D721Med (cell line): ENCODE measurements at places on chromosomes 2 and 18.

GRCh38 chr18:62281684-62282083 lies 43.4 kb upstream of the TNFRSF11A start:
- no peak for DNase-seq

DNA sequence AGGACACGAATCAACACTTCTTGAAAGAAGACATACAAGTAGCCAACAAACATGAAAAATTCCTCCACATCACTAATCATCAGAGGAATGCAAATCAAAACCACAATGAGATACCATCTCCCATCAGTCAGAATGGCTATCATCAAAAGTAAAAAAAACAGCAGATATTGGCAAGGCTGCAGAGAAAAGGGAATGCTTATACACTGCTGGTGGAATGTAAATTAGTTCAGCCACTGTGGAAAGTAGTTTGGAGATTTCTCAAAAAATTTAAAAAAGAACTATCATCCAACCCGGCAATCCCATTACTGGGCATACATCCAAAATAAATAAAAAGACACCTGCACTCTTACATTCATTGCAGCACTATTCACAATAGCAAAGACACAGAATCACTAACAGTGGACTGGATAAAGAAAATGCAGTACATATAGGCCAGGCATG lies 78.7 kb downstream of the GRB14 start:
- no peak for DNase-seq

- DNase-seq, result no peak
These were observed 54.5 kb upstream of the ACMSD start for GRCh38 chr2:134783912-134784311.

DNA sequence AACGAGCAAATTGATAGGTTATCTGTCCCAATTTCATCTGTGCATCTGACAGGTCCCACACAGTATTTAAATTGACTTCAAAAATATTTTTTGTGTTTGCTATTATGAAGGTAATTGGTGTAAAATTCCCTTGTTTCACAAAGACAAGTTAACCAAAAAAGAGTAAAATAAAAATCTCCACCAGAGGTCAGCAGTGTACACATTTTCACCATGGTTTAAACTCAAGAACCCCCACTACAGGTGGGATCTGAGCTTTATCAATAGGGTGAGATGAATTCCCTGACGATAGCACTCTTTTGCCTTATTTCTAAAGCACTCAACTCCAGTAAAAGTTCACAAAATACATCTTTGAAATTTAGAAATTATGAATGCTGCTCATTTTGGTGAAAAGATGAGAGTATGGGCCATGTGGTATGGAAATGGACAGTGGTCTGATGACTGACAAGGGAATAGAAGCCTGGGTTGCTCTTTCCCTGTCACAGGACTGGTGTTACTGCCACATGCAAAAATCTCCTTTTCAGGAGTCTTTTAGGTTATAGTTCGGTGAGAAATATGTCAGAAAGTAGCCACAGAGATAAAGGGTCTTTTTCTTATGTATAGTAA lies 68.0 kb downstream of the SERPINB8 start:
- peak; percentile 47 for DNase-seq

- DNase-seq, result no peak
These were observed 38.6 kb downstream of the MLPH start for GRCh38 chr2:237525559-237526157.

DNA sequence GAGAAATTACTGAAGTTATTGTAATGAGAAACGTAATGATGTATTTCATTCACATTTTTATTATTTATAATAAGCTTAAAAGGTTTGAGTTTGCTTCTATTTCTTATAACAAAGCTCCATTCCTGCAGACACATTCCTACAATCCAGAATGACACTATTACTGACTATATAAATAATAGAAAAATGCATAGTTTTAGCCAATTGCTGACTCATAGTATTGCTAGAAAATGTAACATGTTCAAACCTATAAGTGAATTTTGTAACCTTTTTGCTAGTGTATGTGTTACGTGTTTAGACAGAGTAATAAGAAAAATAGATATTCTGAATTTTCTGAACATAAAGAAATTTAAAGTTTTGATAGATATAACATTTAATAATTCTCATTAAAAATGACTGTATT lies 9.3 kb upstream of the VWC2L start:
- DNase-seq, result no peak

GRCh38 chr2:145273840-145274239 lies 753.9 kb upstream of the ZEB2 start:
- DNase-seq, result no peak

DNA sequence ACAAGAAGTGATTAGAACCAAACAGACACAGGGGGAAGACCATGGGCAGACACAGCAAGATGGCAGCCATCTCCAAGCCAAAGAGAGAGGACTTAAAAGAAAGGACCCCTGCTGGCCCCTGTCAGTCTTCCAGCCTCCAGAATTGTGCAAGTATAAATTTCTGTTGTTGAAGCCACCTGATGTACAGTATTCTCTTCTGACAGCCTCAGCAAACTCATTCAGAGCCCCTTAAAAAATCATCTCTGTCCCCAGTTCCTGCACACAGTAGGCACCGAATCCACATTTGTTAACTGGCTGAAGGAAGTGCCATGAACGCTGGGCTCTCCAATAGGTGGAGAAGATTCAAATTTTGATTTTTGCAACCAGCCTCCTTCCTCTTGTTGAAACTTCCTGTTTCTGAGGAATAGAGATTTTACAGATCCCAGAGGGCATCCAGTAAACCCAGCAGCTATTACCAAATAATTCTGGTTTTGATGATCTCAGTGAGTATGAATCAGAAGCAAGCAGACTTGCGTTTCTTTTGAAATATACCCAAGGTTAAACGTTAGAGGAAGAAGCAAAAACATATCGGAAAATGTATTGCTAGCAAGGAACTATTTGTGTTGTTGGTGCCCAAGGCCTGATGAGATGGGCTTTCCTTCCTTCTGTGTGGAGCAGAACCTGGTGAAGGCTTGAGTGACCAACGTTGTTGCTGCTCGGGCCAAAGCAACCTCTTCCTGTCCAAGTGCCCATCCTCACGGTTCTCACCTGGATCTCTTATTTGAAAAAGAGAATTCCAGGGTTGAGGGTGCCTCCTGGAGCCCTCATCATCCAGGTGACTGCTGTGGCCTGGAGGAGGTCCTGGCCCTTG lies 47.7 kb upstream of the PLB1 start:
- no peak for DNase-seq

GRCh38 chr2:8486141-8486540 lies 195.7 kb upstream of the ID2 start:
- DNase-seq, result no peak

DNA sequence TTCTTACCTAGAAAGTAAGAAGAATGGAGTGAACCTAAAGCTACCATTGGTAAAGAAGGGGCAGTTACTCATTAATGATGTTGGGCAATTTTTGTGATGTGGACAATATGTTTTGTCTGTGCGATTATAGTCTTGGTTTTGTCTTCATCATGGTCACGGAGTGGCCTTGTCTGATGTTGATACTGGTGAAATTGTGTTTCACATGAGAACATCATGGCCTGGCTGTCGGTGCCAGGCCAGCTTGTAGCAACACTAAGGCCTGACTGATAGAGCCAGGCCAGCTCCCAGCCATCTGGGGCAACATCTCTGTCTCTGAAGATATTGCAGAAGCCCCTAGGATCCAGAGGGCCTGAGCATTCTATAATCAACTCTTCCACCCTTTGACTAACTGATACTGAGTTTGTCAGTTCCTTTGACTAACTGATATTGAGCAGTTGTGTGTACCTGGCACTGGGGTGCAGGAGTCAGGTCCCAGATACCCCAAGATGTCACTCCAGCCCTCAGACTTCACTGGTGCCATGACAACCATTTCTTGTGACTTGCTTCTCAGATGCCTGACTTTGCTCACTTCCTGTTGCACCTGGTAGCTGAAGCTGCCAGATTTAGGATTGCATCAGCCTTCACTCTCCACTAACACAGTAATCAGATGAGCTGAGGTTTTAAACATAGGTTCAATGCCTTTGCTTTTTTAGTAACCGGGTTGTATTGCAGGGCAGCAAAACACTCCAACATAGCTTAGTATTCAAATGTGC lies 62.5 kb downstream of the RPIA start:
- DNase-seq, result no peak

GRCh38 chr2:217834744-217835513 lies 167.9 kb downstream of the TNS1 start:
- DNase-seq, result no peak

GRCh38 chr2:176960736-176961520 lies 251.7 kb upstream of the HNRNPA3 start:
- no peak for DNase-seq

GRCh38 chr2:2022941-2023586 lies 278.7 kb upstream of the PXDN start:
- no peak for DNase-seq

DNA sequence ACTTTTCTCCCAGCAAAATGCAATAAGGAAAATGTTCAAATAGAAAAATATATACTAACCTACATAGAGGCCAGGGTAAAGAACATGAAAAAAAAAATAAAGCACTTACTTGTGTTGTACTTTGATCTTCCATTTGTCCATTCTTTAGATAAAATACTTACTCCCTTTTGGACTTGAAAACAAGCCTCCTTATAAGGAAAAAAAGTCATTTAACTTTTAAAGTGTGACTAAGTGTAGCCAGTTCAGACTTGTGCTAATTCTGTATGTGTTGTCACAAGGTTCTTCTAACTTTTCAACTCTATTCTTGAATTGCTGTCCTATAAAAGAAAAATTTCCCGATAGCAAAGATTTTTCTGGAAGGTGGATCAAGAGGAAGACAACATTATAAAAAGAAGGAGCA lies 23.2 kb downstream of the SLC40A1 start:
- DNase-seq, result no peak

GRCh38 chr2:235909358-235909757 lies 258.8 kb downstream of the GBX2 start:
- DNase-seq, result no peak

DNA sequence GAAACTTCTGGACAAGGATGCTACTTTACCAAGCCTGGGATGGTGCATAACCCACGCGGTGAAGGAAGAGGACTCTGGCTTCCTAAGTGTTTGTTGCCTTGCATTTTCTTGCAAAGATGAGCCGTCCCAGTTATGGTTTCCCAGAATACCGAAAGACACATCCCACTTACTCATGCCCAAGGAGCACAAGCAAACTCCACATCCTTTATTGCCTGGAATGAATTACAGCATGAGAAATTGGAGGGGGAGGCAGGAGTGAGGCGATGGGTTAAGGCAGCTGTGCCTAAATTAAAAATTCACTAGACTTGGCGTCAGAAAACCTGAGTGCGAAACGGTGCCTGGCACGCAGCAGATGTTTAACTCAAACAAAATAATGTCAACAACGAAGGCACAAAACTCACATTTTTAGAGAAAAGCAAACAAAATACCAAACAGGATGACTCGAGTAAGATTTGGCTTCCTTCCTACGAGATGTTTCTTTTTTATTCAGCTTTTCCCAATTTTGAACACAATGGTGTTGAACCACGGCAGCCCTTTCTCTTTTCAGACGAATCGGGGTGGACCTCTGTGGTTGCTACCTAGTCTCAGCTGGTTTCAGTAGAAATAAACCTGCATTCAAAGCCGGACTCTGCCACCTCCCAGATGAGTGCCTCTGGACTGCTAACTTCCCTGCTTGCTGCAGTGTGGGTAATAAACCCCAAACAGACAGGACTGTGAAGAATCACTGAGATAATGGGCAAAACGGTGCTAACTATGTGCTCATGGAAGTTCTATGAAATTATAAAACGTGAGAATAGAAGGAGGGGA lies 100.3 kb upstream of the NCK2 start:
- DNase-seq, result no peak

- DNase-seq, result no peak
These were observed 343.9 kb upstream of the ACVR2A start for GRCh38 chr2:147500819-147501395.
